ENCODE measurements at places on chromosomes 4 and X.

DNA sequence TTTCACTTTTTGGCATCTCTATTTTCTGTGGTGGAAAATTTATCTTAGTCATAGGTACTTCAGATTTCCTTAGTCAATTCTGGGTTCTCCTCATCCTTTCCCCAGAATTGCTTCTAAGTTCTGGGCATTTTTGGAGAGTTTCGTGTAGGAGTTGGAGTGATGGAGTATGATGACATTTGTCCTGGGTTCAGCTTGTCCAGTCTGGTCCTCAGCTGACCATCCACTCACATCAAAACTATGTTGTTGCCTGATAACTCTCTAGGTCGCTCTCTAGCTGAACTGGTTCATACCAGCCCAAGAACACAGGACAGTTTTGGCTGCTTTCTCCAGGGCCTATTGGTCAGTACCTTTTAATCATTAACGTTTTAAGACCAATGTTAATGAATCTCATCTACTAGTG, 13.2 kb downstream of the PTTG2 start:
- DNase-seq, result peak; percentile 31

DNA sequence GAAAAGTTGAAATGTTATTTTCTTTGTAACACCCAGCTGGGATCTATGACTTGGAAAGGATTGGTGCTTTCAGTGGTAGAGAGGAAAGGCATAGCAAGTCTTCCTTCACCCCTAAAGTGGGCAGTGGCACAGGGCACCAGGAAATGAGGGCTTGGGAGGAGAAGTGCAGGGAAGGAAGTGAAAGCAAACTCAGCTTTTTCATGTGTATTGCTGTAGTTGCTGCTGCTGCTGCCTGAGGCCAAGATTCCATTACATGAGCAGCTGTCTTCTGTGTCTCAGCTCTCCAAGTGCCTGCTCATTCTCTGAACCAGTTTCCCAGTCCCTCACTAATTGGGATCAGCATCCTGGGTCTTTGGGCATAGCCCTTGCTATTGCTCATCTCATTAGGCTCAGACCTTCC, 2.6 kb downstream of the HCCS start:
- DNase-seq, result no peak

GRCh38 chr4:105399532-105400161, 74.2 kb downstream of the PPA2 start:
- DNase-seq, result peak; percentile 91

- DNase-seq, result no peak
These were observed 252.1 kb upstream of the KLHL4 start for GRCh38 chrX:87265518-87265917.

DNA sequence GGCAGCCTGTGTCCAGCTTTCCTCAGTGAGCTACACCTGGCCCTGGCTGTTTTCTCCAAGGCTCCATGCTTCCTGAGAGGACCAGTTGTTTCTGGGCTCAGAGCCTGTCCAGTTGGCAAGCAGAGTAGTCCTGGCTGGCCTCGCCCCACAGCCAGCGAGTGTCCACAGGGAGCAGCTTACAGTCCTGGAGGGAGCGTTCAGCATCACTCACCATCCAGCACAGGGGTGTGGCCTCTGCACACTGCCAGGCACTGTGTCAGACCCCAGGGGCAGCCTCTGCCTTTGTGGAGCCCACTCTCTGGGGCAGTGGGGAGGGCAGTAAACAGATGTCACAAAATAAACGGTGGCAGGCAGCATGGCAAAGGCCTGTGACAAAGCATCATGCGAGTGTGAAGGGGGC, 23.9 kb downstream of the EVC start:
- DNase-seq, result peak; percentile 49

All from cardiac fibroblast (primary cell).